Type B pancreatic cell (in vitro differentiated cells): ENCODE measurements at places on chromosomes 5 and 9.

DNA sequence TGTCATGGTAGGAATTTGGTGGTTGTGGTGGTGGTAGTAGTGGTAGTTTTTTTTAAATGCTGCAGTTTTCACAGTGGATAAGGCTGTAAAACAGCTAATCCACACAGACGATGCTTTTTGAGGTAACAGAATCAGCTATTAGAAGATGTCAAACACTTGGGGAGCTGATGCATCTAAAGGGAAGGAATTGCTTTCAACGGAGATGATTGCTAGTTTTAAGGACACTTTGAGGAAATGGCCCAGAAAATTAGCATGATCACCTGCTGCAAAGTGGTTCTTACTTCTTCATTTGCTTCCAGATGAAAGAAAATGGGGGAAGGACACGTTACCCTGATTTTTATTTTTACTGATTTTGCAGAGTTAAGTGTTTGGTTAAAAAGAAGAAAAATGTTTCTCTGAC is 178.2 kb upstream of the ATP10B start:
- no peak for DNase-seq

- DNase-seq = no peak
Observed at GRCh38 chr5:154242442-154242841, 51.9 kb downstream of the GALNT10 start.

DNA sequence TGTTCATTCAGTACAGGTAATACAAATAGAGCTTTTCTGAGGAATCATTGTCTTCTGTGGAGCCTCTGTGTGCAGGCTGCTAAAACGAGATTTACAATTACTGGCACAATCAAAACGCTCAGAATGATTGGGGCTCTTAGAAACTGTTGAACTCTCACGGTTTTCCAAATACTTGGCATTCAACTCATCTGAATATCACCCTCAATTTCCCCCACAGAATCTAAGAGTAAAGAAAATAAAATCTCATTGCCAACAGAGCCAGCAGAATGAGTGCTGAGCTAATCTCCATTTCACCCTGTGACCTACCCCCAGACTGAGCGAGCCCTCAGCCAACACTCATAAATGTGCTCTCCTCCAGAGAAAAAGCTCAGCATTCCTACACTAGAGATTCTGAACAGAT is 35.3 kb upstream of the TMED7 start:
- no peak for DNase-seq

- DNase-seq = no peak
Observed at GRCh38 chr9:72486594-72486955, 34.8 kb upstream of the TMC1 start.

DNA sequence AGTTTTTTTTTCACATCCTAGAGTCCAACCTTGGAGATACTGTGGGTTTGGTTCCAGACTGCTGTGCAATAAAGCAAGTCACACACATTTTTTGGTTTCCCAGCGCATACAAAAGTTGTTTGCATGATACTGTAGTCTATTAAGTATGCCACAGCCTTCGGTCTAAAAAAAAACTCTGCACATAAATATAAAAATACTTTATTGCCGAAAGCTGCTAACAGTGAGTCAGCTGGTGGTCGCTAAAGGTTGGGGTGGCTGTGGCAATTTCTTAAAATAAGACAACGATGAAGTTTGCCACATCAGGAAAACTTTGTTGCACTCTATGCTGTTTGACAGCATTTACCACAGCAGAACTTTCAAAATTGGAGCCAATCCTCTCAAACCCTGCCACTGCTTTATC is 37.4 kb downstream of the UBQLN1 start:
- no peak for DNase-seq

- DNase-seq = no peak
Observed at GRCh38 chr5:11334404-11334803, 569.8 kb downstream of the CTNND2 start.

DNA sequence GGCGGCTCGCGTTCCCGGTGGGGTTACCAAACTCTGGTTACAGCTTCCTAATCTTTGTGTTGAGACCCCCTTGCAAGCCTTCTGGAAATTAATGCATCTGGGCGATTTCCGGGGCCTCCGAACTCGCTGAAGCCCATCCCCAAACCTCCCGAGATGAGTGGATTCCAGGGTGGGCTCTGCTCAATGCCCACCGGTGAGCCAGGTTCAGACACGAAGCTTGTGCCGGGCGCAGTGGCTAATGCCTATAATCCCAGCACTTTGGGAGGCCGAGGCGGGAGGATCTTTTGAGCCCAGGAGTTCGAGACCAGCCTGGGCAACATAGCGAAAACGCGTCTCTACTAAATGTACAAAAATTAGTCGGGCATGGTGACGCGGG is 356 bp upstream of the HACD4 start:
- no peak for DNase-seq

- DNase-seq = no peak
Observed at GRCh38 chr5:36402512-36402906, 100.8 kb upstream of the RANBP3L start.

GRCh38 chr9:70030156-70030555 is 13.5 kb upstream of the MAMDC2 start:
- no peak for DNase-seq

- DNase-seq = no peak
Observed at GRCh38 chr9:95023217-95024003, 294.1 kb downstream of the FANCC start.

DNA sequence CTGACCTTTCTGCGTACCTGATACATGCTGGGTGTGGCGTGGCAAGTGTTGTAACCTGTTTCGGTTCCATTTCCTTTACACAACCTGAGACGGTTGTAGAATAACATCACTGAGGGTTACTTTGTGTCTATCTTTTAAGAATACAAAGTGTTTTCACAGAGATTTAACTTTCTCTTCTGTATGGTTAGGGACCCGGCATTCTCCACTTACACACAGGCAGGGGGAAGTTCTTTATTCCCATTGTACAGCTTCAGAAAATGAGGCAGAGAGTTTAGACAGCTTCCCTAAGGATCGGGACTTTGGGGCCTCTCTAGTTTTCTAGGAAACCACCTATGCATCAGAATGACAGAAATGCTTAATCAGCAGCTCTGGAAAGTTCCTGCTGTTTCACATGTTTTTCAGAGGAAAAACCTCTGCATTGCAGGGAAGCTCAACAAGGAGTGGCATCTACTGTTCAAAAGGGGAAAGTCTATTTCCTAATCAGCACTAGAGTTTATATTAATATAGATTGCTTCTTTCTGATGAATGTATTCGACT is 41.3 kb downstream of the CAST start:
- no peak for DNase-seq

DNA sequence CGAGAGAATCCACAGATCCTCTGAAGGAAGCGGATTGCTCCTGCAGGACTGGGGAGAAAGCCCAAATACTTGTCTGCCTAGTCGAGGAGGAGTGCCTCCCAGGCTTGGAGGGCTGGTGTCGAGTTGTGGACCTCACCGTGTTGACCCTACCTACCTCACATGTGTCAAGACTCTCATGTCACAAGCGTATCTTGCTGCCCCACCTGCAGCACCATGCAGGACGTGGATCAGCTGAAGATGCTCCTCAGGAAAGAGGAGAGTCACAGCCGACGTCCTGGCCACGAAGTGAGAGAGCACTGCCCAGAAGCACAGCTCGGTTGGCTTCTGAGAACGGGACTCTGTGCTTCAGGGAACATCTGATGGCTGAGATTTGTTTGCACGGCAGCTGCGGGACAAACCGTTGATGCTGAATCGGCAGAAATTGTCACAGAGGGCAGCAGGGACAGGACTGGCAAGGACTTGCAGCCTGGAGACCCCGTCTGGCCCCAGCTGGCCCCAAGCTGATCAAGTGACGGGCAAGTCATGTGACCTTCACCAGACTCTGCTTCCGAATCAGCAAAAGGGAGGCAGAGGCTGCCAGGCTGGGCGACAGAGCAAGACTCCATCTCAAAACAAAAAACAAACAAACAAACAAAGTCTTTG is 119.1 kb upstream of the ITGA1 start:
- no peak for DNase-seq

GRCh38 chr9:109289931-109290330 is 30.9 kb downstream of the EPB41L4B start:
- DNase-seq = no peak

- no peak for DNase-seq
Observed at GRCh38 chr9:113592876-113593575, 129.5 kb downstream of the RGS3 start.

DNA sequence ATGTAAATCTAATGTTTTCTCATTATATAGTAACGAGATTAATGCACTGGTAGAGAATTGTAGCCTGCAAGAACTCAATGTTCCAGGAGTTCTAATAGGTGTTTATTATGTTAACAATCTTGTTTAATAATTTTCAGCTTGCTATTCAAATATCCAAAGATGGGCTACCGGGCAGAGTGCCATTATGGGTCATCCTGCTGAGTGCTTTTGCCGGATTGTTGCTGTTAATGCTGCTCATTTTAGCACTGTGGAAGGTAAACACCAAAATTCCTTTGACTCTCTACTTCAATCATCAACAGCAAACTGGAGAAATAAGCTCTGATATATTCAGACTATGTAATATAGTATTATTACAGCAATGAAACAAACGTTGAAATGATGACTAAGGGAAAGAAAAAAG is 41.9 kb upstream of the ITGA2 start:
- DNase-seq = no peak

DNA sequence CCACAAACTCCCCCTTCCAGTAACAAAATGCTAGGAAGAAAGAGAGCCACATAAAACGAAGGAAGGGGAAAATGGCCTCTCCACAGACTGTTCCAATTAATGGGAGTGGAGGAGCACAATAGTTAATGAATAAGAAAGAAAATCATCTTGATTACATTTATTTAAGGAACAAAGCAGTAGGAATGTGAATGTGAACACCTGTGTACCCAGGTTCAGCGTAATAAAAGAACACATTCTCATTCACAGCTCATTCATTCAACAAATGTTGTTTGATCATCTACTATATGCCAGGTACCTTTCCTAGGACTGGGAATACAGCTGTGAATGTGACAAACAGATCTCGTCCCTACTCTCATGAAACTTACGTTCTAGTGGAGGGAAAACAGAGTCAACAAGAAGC is 35.7 kb downstream of the SIL1 start:
- no peak for DNase-seq

- no peak for DNase-seq
Observed at GRCh38 chr9:33300546-33300945, 10.2 kb downstream of the NFX1 start.

GRCh38 chr5:97943036-97943435 is 760.0 kb upstream of the RIOK2 start:
- no peak for DNase-seq

- DNase-seq = no peak
Observed at GRCh38 chr9:134403682-134404301, 77.5 kb downstream of the RXRA start.

- no peak for DNase-seq
Observed at GRCh38 chr5:54774281-54775170, 210.9 kb downstream of the ESM1 start.

- DNase-seq = no peak
Observed at GRCh38 chr5:173932695-173933139, 44.6 kb downstream of the CPEB4 start.

GRCh38 chr5:30832519-30832918 is 361.0 kb upstream of the CDH6 start:
- no peak for DNase-seq

DNA sequence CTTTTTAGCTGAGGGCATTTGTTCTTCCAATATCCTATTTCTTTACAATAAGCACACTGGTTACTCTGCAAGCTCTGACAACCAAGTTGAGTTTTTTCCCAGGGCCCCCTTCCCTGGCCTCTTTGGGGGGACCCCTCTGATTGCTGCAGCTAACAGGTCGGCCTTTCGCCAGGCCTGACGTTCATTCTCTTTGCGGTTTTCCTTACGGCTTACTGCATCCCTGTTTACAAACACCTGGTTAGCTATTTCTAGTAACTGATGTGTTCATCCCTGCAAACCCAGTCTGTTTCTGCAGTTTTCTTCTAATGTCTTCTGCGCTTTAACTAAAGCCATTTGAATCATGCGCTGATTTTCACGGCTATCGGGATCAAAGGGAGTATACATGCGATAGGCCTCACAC is 37.5 kb upstream of the PPP1R26 start:
- DNase-seq = no peak

- DNase-seq = no peak
Observed at GRCh38 chr9:136309101-136309801, 5.4 kb upstream of the CCDC187 start.

DNA sequence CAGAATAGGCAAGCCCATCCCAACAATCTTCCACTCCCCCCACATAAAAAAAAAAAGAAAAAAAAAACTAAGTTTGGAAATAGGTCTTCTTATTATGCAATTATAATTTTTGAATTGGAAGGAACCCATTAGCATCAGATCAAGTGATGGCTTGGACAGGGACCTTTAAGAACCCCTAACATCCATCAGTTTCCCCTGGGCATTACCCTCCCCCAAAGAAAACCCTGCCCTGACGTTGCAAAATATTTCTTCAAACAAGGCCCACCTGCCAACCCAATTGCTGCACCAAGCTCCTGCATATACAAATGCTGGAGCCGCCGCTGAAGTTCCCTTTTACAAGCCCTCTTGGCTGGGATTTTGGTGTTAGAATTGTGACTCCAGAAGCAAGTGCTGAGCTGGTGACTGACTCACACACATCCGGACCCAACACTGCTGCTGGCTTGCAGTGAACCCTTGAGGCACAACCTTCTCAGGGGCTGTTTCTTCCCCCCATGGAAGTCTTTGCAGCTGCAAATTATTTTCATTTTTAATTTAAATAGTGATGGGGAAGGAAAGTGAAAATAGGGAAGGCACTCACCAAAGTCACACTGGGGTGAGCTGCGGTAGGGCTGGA is 56.1 kb upstream of the AFAP1L1 start:
- no peak for DNase-seq

DNA sequence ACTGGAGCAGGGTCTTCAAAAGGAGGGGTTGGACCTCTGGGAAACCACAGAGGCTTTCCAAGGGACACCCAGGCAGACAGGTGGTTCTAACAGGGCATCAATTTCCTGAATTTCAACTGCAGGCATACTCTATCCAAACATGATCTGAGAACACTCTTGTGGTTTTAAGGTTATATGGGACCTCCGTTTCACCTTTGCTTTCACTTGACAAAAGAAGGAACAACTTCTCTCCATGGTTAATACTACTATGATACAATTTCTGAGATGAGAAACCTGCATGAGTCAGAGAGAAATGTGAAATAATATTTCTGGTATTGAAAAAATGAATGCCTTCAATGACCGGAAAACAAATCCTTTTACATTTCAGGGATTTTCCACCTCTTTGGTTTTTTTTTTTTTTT is 28.0 kb upstream of the ERAP1 start:
- no peak for DNase-seq

DNA sequence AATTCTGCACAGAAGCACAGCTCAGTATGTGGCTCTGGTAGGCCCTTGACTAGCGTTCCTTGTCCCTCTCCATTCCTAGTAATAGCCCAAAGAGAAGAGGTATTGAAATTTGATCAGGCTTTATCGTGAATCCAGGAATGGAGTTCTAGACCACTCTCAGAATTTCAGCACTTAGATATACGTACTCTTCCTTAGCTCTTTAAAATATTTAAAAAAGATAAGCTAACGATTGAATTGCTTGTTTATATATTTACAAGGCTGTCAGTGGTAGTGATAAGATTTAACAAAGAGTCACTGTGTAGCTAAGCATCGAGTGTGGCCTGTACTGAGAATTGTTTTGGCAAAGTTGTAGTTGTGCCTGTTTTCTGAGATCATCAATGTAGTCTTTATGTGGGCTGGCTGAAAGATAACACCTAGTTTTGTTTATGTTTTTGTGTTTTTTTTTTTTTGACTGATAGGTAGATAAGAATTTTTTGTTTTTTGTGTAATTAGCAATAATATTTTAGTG is 2.5 kb downstream of the KIAA1958 start:
- DNase-seq = no peak

GRCh38 chr5:166346726-166347374 is 1944.6 kb upstream of the WWC1 start:
- DNase-seq = no peak

GRCh38 chr5:124866355-124867136 is 120.1 kb upstream of the ZNF608 start:
- no peak for DNase-seq

- DNase-seq = no peak
Observed at GRCh38 chr9:135602789-135603481, 36.4 kb downstream of the GLT6D1 start.
